BE2C (cell line): ENCODE measurements at places on chromosomes 13 and 19.

GRCh38 chr13:71871844-71872243 is 4.8 kb upstream of the DACH1 start:
- no peak for DNase-seq

DNA sequence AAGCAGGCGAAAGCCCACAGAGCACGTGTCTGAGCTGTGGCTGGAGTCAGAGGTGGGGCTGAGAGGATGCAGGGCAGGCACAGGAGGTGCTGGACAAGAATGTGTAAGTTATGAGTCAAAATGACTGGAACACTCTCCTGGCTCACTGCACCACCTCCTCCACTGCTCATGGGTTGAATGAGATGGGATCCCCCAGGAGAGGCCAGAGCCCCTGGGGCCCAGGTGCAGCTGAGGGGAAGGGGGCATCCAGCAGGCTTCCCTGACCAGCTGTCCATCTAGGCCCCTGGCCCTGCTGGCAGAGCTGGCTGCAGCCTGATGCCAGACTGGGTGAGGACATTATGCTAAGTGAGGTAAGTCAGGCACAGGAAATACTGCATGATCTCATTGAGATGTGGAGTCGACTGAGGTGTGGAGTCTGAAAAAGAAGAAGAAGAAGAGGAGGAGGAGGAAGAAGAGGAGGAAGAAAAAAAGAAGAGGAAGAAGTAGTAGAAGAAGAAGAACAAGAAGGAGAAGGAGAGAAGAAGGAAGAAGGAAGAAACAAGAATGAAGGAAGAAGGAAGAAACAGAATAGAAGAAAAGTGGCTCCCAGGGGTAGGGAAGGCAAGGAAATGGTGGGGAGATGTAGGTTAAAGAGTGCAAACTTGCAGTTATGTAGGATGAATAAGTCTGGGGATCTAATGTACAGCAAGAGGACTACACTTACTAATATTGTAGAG is 747.4 kb downstream of the UQCRFS1 start:
- no peak for DNase-seq

DNA sequence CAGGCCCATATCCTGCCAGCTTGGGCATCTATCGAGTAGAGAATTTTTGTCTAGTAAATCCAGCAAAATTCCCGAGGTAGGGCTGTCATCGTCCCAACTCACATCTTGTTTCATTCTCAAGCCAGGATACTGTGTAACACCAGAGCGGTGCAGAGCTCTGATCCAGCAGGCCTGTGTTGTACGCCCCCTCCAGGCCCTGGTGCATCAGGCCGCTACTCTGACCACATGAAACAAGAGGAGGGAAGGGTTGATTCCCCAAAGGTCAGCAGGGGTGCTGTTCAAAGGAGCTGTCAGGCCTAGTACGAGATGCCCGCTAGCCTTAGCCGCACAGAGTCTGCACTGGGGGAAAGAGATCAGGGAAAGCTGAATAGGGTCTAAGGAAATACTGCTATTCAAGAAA is 276.0 kb downstream of the SLC7A1 start:
- DNase-seq, result no peak

- no peak for DNase-seq
Measured at GRCh38 chr19:39297931-39298634, 1.9 kb downstream of the IFNL1 start.

DNA sequence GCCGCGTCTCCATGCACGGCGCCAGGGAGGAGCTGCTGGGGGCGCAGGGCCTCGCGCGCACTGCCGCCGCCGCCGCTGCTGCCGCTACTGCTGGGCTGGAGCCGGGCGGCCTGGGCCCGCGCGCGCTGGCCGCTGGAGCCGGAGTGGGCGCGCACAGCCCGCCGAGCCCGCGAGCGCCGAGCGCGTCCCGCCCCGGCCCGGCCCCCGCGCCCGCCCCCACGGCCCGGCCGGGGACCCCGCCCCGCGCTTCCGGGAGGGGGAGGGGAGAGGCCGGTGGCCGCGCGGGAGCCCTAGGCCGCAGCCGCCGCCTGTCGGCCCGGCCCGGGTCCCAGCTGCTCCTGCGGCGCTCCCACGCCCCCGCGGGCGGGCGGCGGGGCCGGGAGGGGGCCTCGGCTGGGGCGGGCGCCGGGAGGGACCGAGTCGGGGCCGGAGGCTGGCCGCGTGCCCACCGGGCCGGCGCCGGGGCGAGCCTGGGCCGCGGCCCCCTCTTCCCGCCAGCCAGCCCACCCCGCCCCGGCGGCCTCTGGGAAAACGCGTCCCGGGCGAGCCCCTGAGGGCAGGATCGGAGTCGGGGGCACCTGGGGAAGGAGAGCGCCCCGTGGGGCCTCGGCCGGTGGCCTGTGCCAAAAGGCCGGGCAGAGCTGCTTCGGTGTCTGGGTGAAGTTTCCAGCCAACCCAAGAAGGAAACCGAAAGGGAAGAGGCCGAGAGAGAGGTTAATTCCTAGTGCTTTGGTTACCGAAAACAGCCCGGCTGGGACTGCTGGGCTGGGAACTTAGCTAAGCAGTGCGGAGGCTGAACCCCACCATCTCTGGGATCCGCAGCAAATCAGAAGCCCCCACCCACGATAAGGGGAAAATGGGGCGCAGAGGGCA is at the start of gene STK24:
Gene STK24 (minus strand): TSS at position 145 of the 873 bp plus-strand sequence. CDS start 321 bp downstream, outside the sequence.
- peak; percentile 81 for DNase-seq

DNA sequence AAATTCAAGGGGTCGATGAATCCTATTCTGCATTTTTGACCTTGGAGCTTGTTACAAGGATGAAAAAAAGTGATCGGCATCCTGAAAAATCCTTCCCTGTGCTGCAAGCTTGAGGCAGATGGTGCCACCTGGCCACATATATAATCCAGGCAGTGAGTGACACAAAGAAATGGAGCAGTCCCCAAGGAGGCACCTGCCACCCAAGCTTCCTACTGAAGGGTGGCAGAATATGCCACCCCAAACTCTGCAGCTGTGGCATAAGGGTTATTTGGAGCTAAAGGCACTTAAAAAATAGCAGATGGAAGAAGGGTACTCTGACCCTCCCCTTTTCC is 15.4 kb downstream of the TMEM272 start:
- no peak for DNase-seq

- DNase-seq, result no peak
Measured at GRCh38 chr19:29505097-29505824, 20.5 kb upstream of the VSTM2B start.

GRCh38 chr13:107211073-107211472 is 643.1 kb upstream of the ARGLU1 start:
- DNase-seq, result peak; percentile 85

- no peak for DNase-seq
Measured at GRCh38 chr19:5520501-5520900, 47.3 kb downstream of the TINCR start.

GRCh38 chr13:95652821-95653220 is 8.3 kb upstream of the DZIP1 start:
- DNase-seq, result no peak

- DNase-seq, result no peak
Measured at GRCh38 chr13:74644229-74644628, 510.0 kb upstream of the KLF12 start.

GRCh38 chr13:37869756-37870488 is at the start of gene TRPC4:
TRPC4 (minus strand) TSS chr13:37869772; CDS start chr13:37783333, 86,439 bp downstream.
- peak; percentile 30 for DNase-seq

- DNase-seq, result no peak
Measured at GRCh38 chr13:46136688-46137087, 31.9 kb upstream of the CPB2 start.

DNA sequence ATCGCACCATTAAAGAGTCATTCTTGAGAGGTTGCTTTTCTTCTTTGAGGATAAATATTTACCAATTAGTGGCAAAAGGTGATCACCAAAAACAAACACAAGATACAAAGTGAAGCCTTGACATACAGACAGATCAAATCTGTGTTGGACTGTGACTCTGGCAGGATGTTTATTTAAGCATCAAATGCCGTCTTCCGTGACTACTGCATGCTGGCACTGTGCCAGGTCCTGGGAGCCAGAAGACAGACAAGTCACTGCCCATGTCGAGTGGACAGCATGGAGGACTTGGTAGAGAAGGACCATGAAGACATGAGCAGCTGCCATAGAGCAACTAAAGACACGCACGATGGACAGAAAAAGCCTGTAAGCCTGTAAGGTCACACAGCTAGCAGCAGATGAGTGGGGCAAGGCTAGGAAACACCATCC is 92.8 kb upstream of the FARP1 start:
- DNase-seq, result peak; percentile 66

- no peak for DNase-seq
Measured at GRCh38 chr19:20318616-20319015, 151.6 kb downstream of the ZNF486 start.

GRCh38 chr13:22031702-22032286 is 360.9 kb downstream of the FGF9 start:
- no peak for DNase-seq

DNA sequence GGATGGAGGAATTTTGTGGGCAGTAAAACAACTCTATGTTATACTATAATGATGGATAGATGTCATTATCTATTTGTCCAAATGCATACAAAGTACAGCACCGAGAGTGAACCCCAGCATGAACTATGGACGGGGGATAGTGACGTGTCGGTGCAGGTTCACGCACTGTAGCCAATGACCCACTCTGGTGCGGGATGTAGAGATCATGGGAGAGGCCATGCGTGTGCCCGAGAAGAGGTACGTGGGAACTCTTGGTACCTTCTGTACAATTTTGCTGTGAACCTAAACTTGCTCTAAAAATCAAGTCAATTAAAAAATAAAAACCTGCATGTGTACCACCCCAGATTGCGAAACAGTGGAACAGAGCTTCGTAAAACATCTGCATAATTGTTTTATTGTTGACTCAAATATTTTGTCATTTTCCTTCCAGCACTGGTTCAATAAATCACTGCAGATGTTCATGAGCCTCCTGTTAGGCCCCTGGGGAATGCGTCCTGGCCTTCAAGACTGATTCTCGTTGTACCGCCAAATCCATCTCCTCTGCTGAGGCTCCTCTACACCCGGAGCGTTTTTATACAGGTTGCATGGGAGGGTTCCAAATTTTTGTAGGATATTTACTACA is 30.9 kb downstream of the COL4A1 start:
- DNase-seq, result no peak

DNA sequence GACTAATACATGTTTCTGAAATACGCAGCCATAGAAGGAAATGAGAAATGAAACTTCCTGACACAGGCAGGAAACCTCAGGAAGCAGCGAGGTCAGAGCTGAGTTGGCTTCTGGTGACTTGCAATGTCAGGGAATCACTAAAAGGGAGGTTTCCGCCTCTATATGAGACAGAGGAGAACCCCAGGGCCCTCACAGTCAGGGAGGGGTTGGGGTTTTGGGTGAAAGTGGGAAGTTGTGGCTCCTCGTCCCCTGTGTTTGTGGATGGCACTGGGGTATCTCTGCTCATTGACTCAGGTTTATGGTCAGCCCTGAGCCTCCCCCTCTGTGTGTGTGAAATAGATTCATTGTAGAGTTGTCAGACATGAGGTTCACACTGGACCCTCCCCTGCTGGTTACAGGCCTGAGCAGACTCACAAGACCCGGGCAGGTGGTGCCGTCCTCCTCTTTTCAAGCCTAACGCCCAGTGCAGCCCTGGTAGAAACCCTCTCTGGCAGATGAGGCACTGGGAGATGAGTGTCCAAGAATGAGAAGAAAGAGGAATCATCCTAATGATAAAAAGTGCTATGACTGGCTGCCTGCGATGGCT is 5.5 kb upstream of the LILRA6 start:
- no peak for DNase-seq

DNA sequence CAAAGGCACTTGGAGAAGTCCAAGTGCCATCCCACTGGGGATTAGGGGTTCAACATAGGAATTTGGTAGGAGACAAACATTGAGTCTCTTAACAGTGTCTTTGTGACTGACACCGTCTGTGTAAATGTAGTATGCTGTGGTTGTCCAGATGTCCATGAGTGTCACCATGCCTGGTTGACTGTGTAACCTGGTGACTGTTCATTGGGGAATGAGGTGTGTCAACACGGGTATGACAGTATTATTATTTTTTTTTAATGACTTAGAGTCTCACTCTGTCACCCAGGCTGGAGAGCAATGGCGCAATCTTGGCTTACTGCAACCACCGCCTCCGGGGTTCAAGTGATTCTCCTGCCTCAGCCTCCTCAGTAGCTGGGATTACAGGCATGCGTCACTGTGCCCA is 16.2 kb downstream of the PKN1 start:
- DNase-seq, result no peak

DNA sequence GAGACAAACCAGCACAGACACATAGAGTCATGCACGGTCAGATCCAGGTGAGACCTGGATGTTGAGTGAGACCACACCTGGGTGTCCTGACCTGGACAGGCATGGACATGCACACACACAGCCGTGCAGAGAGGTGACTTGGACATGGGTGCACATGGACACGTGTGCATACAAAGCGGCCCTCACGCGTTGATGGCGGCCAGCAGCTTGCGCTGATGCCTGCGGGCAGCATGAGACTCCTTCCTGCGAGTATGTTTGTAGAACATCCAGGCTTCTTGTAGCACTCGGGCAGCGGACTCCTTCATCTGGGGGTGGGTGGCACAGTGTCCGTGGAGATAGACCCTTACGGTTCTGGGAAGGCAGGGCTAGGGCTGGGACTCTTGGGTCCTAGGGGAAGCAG is 11.5 kb downstream of the KCNN4 start:
- DNase-seq, result no peak

- DNase-seq, result no peak
Measured at GRCh38 chr19:39676004-39676403, 20.3 kb downstream of the LGALS16 start.

DNA sequence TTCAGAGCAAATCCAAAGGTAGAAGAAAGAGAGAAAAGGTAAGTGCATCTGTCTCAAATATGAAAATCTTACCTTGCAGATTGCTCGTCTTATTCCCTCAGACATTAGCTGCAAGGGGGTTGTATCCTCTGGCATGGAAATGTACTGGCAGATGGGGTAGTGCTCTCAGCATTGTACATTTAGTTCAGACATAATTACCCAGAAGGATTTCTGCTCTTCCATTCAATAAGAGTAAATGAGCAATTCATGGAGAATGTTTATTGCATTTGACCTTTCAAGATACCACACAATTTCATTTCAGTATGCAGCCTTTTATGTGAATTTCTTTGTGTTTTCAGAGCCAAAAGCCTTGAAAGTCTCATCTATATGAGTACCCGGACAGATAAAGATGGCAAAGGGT is 63.8 kb downstream of the SCEL start:
- no peak for DNase-seq

- peak; percentile 56 for DNase-seq
Measured at GRCh38 chr19:49210108-49210900, 52.7 kb downstream of the TRPM4 start.

DNA sequence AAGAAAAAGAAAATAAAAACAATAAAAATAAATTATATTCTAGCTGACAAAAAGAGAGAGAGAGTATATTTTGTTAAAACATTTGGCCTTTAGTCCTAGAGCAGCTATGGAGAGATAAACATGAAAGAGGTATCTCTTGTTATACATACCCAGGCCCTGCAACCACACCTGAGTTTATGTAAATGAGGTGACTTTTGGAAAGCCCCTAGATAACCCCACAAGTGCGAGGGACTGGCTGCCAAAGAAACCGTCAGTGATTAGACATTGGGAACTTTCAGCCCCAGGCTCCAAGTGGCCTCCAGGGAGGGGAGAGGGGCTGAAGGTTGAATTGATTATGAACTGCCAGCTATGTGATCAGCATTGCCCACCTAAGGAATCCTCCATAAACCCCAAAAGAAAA is 2.1 kb upstream of the NLRP7 start:
- no peak for DNase-seq

- no peak for DNase-seq
Measured at GRCh38 chr13:20873348-20873747, 29.2 kb downstream of the XPO4 start.

- no peak for DNase-seq
Measured at GRCh38 chr19:6263735-6264444, 15.9 kb downstream of the MLLT1 start.
